ENCODE measurements at places on chromosomes 11 and 22.

- DNase-seq: no peak
Measured at GRCh38 chr11:18245396-18245795, 3.1 kb downstream of the SAA2 start.

DNA sequence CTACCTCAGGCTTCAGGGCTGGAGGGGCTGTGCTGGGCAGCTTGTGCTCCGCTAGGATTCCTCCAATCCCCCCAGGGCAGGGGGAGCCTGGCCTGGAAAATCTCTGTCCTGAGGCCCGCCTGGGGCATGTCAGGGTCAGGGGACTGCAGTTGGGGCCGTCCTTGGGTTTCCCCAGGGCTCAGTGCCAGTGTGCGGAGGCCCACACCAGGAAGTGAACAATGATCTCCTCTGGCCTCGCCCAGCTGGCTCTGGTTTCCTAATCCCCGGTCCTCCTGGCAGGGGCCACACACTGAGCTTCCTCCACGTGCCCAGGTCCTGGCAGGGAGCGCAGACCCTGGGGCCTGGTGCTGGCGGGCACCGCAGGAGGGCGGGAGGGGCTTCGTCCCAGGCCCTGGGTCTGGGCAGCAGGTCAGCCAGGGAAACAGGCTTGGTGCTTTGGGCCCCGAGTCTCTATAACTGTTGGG is 1.4 kb upstream of the MUC2 start:
- no peak for DNase-seq

DNA sequence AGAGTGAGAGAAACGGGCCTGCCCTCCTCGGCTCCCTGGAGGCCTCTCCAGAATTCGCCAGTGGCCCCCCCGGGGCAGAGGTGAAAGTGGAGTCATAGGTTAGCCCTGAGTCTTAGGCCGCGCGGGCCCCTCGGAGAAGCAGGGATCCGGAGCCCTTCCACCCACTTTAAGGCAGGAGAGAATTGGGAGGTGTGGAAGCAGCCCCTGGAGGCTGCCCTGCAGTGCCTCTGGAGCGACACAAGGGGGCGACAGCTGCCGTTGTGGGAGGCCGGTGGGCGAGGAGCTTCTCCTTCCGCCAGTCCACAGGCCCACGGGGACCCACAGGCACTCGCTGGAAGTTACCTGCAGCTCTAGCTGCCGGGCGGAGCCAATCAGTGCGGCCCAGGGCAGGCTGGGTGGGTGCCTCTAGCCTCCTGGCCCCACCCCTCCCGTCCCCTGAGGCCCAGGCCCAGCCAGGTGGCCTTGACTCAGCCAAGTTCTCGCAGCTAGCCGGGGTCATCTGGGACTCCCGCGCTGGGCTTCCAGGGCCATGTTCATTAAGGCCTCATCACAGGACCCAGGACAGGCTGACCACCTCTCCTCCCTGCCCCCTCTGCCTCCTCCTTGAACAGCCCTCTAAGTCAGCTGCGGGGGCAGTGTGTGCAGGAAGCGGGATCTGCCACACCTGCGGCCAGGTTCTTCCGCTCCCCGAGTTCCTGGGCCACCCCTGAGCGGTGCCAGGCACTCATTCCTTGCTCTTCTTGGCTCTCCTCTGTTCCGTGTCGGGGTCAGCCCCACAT is 5.0 kb downstream of the DGKZ start:
- DNase-seq: no peak

GRCh38 chr11:58927393-58928106 is 11.7 kb upstream of the GLYATL1 start:
- no peak for DNase-seq

DNA sequence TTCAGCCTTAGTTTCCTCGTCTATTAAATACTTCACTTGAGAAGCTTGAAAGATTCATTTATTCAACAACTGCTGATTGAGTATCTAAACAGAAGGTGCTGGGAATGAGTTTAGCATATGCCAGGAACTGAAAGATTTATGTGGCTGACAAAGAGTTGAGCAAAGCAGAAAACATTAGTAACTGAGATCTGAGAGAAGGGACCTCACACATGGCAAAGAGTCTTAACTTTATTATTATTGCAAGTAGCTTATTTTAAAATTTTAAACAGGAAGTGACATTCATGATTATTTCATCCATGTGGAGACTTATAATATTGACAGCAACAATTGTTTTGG is 133.6 kb downstream of the CASP12 start:
- DNase-seq: peak; percentile 21

All from DMS 273 treated with DMSO at 0.1 percent for 48 hours (cell line).